AG10803 (cell line): ENCODE measurements at places on chromosomes 3 and 15.
A peak's percentile ranks its signal among the peaks of the same experiment; 100 is the strongest.

- DNase-seq: no peak
Observed at GRCh38 chr3:194354315-194354714, 3.2 kb upstream of the CPN2 start.

- DNase-seq: no peak
Observed at GRCh38 chr3:107512108-107512507, 10.7 kb upstream of the BBX start.

DNA sequence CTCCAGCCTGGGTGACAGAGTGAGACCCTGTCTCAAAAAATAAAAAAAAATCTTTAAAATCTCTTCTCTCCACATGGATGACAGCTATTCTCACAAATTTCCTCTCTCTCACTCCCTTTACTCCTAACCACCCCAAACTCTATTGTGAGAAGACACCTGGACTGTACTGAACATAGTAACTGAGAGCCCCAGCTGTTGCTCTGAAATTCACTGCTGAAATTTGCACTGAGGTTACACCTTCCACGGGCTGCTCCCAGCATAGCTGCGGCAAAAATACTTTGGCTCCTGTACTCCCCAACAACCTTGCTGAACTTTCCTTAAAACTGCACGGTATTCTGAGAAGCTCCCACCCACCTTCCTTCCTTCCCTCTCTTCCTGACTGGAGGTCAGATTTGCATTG, 4.4 kb upstream of the PCCB start:
- DNase-seq: no peak

- no peak for DNase-seq
Observed at GRCh38 chr3:127053979-127054378, 71.1 kb downstream of the PLXNA1 start.

GRCh38 chr3:178673529-178673928, 137.3 kb downstream of the KCNMB2 start:
- DNase-seq: no peak

GRCh38 chr3:51967384-51968169, at the start of gene PCBP4:
PCBP4 (minus strand) TSS chr3:51967454; CDS start chr3:51961240, 6,214 bp downstream.
- DNase-seq: no peak

- DNase-seq: peak; percentile 3
Observed at GRCh38 chr3:70049761-70050160, 50.2 kb downstream of the SAMMSON start.

- DNase-seq: no peak
Observed at GRCh38 chr3:8489278-8489792, 12.3 kb upstream of the LMCD1 start.

DNA sequence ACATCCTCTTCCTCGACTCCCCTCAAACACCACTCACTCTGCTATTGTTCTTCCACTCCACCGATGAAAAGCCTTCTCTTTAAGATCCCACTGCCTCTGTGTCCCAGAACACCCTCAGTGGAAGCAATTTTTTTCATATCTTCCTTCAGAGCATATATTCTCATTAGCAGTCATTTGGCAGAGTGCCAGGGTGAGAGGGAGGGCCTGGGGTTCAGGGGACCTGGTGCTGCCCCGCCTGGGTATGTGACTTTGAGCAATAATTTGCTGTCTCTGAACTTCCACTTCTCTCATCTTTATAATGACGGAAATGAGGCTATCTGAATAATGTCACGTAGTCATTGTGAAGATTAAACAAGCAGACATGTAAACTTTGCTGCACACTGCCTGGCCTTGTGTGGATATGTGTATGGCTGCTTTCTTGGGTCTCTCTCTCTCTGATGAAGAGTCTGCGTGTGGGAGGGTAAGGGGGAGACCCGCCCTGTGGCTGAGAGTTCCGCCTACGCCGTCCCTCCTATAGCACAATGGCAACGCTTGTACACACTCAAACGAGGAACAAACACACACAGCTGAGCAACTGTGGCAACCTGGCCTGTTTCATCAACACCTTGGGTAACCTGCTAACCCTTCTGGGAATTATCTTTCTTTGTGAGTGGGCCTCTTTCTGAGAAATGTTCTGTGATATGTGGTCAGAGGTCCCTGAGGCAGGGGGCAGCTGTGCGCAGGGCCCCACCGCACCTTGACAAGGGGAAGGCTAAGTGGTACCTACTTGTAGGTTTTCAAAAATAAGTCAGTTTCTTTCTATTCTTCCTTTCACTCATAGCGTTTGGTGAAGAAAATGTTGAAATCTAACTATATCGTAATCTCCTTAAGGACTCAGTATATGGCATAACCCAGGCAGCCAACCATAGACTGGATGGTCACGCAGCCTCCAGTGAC, 369.8 kb downstream of the SV2B start:
- DNase-seq: no peak

DNA sequence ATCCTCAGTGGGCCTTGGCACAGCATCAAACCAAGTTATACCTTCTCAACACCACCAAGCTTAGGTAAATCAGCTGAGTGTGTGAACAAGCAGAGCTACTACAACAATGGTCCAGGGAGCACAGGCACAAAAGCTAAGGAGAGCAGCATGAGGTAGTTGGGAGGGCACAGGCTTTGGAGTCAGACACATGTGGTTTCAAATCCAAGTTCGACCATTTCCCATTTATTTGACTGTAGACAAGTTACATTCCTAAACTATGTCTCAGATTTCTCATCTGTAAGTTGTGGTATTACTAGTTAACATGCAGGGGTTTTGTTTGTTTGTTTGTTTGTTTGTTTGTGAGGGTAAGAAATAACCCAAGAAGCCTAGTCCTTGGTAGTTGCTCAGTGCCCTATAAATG, 46.9 kb downstream of the MLH1 start:
- DNase-seq: peak; percentile 49

DNA sequence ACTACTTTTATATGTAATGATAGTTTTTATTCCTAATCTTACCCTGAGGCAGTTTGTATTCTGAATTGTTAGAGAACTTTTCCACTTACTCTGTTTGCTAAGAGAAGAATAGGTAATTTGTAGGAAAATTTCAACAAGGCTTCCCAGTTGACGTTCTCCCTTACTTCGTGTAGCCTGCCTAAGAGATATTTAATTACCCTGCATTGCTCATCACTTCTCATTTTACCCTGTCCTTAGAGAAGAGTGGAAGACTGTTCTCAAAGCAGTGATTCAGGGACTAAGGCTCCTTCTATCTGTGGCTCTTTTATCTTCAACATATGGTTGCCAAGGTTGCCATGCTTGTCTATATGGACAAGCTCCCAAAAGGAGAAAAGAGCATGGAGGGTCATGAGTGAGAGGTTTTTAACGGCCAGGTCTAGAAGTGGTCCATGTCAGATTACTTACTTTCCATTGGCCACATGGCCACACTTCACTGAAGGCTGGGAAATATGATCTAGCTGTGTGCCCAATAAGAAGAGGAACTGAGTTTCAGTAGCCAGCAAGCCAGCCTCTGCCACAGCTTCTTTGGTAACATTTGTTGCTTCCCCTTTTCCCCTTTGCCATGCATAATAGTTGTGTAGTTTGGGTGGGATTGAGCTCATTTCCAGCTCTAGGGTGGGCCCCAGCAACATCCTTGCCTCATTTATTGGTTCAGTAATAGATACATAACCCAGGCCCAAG, 22.1 kb downstream of the PDE8A start:
- no peak for DNase-seq

- peak; percentile 96 for DNase-seq
Observed at GRCh38 chr3:4741404-4742307, 237.6 kb upstream of the BHLHE40 start.

DNA sequence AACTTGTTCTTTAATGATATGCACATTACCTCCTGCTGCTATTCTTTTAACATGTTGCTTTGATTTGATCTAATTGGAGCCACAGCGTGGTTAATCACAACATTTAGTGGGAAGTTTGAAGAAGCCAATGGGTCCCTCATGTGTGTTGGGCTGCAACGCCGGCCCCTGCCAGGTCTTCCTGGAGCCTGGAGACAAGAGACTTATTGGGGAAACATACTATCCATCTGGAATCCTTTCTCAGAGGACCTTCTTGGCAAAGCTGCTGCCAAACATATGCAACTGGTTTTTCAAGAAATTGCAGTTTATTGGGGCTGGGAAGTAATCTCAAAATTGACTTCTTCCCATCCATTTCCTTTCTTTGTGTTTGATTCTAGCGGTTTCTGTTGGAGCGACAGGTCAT, 396.3 kb upstream of the PROK2 start:
- DNase-seq: peak; percentile 59

- DNase-seq: no peak
Observed at GRCh38 chr3:194300936-194301335, 50.2 kb downstream of the CPN2 start.

DNA sequence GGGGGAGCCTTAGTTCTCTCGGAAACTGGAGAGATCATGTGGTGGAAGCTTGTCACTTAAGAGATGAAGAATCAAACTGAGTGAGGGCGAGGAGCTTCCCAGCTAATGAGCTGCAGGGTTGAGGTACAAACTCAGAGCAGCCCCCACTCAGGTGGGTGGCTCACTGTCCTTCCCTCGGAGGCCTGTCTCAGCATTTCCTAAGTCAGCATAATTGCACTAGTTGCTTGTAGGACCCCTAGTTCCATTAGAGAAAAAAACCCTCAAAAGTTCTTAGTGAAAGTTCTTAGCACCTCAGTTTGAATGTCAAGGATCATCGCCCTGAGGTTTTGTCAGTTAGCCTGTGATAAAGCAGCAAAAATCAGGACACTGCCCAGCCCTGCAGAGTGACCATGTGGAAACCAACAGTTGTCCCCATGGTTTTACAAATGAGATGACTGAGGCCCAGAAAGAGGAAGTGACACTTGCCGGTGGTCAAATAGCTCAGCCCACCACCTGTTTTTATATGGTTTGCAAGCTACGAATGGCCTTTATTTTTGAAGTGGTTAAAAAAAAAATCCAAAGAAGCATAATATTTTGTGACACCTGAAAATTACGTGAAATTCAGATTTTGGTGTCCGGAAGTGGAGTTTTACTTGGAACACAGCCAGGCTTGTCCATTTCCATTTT, 11.9 kb downstream of the SMAD6 start:
- DNase-seq: no peak

DNA sequence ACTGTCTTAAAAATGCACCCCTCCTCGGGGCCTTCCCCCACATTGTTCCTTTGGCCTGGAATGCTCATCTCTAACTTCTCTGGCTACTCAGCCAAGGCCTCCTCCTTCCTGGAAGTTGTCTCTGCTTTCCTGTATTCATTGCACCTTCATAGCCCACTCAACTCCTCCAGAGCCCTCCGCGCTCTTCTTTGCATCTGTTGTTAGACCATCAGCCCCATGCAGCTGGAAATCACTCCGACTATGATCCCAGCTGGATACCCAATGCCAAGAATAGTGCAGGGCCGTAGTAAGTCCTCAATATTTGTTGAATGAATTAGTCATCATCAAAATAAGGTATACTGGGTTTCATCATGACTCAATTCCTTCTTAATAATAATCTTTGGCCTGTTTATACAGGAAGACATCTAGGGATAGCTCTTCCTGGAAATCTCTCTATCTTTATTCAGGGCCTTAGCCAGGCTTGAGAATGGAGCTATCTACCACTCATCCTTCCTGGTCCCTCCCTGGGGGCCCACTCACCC, 112.7 kb downstream of the SYNPR start:
- no peak for DNase-seq
